ENCODE measurements at places on chromosomes 6 and 20. TPM values are rescaled to one million over a fixed set of nuclear protein-coding genes. Genes with fewer than 3 reads are reported as not detected.

DNA sequence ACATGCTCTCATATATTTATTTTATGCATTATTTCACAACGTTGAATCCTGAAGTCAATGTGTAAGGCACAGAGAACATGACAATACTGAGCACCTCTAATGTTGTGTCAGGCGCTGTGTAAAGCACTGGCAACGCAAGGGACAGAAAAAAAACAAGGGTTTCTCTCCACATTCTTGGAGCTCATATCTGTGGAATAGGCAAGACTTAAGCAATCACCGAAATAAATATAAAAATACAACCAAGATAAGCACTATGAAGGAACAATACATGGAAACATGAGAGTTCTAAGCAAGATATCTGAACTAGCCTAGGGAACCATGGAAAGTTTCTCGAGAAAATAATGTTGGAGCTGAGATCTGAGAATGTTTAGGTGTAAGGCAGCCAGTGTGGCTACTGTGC is 1.7 kb upstream of the DST start:
- no peak overlapping the region for H3K4me3 ChIP-seq
- H3K4me1 ChIP-seq, result no peaks in the 10 kb centered on the region
- H3K27ac ChIP-seq, result no peak overlapping the region

GRCh38 chr20:481167-481566 is 18.8 kb upstream of the TBC1D20 start:
- no peaks in the 10 kb centered on the region for H3K4me1 ChIP-seq
- no peaks in the 10 kb centered on the region for H3K27me3 ChIP-seq
- no peak overlapping the region for H3K27ac ChIP-seq
- peaks cover 4% of the 10 kb centered on the region for H3K36me3 ChIP-seq
- no peak overlapping the region for H3K4me3 ChIP-seq
- DNase-seq, result peak; percentile 17

The MEP1A gene
- total RNA-seq, result not detected

DNA sequence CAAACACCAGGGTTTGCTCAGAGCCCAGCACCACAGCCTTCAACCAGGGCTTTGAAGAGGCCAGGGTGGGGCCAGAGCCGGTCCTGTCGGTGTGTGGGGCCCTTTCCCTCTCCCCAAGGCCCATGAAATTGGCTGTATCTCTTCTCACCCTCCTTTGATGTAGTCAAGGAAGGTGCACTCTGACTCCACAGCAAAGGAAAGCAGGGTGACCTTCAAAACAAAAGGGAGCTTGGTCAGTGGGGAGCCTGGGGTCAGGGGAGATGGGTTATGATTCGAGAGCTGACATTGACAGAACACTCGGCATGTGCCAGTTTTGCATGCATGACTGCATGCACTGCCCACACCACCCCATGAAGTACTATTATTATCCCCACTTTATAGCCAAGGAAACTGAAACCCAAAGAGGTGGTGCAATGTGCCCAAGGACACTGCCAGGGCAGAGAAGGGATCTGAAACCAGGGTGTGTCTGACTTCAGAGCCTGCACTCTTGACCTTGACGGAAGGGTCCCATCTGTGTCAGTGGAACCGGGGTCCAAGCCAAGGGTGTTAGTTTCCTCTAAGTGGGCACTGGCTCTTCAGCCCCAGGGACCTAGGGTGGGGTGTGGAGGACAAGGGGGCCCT is 55.4 kb downstream of the RAB44 start:
- H3K4me3 ChIP-seq, result no peak overlapping the region
- no peaks in the 10 kb centered on the region for H3K27me3 ChIP-seq
- H3K36me3 ChIP-seq, result no peaks in the 10 kb centered on the region
- peaks cover 16% of the 10 kb centered on the region for H3K4me1 ChIP-seq
- DNase-seq, result no peak

- H3K27me3 ChIP-seq, result no peaks in the 10 kb centered on the region
- no peak overlapping the region for H3K27ac ChIP-seq
- no peaks in the 10 kb centered on the region for H3K4me1 ChIP-seq
- no peaks in the 10 kb centered on the region for H3K36me3 ChIP-seq
These were observed 54.9 kb upstream of the SMOC2 start for GRCh38 chr6:168385858-168386735.

DNA sequence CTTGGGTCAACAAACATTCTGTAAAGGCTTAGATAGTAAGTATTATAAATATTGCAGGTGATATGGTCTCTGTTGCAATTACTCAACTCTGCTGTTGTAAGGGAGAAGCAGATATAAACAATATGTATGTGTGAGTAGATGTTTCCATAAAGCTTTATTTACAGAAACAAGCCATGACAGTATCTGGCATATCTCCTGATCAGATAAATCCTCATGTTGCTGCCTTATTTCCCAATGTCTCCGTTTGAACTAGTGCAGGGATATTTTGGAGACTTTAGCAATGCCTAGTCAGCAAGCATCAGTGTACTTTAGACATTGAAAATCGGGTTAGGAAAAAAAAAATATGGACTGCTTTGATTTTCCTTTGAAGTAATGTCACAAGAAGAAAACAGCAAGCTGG is 96.1 kb downstream of the LAMA2 start:
- DNase-seq, result no peak
- no peak overlapping the region for H3K27ac ChIP-seq
- H3K4me1 ChIP-seq, result no peaks in the 10 kb centered on the region

GRCh38 chr6:1544603-1545002 is 65.1 kb upstream of the FOXC1 start:
- no peaks in the 10 kb centered on the region for H3K36me3 ChIP-seq
- no peak for DNase-seq
- no peak overlapping the region for H3K4me3 ChIP-seq

DNA sequence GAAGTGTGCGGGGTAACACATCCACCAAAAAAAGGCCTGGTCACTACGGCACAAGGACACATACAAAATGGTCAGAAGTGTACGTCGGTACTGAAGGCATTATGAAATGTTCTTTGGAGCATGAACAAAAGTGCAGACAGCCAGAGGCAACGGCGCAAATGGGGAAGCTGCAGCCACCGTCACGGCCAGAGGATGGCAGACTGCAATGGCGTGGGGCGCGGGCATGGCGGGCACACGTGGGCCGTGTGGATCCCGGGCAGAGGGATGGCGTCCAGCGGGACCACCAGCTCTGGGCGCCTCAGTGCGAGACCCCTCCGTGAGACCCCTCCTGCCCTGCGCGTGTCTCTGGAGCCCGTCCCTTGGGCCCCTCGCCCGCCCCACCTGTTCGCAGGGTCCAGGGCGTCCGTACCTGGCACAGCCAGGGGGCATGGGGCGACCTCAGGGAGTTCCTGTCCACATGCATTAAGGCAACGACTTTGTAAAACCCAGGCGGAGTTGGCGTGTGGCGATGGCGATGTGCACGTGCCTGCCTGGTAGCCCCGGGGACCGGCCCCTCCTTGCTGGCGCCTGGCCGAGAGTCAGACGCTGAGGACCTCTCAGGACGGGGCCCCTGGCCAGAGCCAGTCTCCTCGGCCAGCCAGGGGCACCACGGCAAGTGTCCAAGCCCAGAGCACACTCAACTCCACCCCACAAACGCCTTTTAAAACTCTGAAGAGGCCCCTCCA is 39.5 kb upstream of the CHRNA4 start:
- no peaks in the 10 kb centered on the region for H3K4me1 ChIP-seq
- no peak overlapping the region for H3K4me3 ChIP-seq
- no peak overlapping the region for H3K27ac ChIP-seq
- H3K27me3 ChIP-seq, result no peaks in the 10 kb centered on the region

DNA sequence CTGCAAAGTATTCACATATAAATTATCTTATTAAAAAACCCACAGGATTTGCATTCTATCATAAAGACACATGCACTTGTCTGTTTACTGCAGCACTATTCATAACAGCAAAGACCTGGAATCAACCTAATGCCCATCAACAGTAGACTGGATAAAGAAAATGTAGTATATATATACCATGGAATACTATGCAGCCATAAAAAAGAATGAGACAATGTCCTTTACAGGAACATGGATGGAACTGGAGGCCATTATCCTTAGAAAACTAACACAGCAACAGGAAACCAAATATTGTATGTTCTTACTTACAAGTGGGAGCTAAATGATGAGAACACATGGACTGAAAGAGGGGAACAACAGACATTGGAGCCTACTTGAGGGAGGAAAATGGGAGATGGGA is 97.0 kb downstream of the FAM217A start:
- no peaks in the 10 kb centered on the region for H3K27me3 ChIP-seq
- H3K4me1 ChIP-seq, result no peaks in the 10 kb centered on the region
- no peak for DNase-seq
- no peaks in the 10 kb centered on the region for H3K36me3 ChIP-seq
- no peak overlapping the region for H3K27ac ChIP-seq

DNA sequence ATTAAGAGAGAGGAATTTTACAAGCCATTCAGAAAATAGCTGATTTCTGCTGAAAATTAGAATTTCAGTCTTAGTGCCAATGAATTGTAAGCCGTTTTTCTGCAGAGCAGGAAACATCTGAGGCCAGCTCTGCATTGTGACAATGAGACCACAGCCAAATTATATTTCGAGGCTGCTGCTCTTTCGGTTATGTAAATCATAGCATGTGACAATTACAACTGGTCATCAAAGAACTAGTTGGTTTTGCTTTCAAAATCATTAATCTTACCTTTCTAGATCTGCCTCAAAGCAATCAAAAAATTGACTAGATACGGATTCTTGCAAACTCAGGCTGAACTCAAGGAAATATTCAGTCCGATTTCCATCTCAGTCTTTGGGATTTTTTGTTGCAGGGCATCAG is 33.4 kb upstream of the INSM1 start:
- H3K4me1 ChIP-seq, result no peaks in the 10 kb centered on the region
- no peaks in the 10 kb centered on the region for H3K27me3 ChIP-seq
- no peak overlapping the region for H3K27ac ChIP-seq
- no peak for DNase-seq
- no peak overlapping the region for H3K4me3 ChIP-seq

DNA sequence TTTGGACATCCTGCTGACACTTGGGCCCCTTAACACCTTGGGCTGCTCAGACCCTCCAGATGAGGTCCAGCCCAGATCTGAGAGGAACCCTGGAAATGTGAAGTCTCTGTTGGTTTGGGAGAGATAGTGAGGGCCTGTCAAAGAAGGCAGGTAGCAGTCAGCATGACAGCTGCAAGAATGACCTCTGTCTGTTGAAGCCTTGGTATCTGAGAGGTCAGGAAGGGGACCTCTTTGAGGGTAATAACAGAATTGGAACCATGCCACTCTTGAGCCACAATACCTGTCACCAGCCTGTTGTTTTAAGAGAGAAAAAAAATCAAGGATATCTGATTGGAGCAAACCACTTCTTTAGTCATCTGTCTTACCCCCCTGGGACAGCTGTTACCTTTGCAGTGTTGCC is 4.2 kb downstream of the SYS1 start:
- H3K27ac ChIP-seq, result peak overlapping the region; percentile 3
- peaks cover 46% of the 10 kb centered on the region for H3K36me3 ChIP-seq
- H3K4me1 ChIP-seq, result peaks cover 41% of the 10 kb centered on the region
- no peaks in the 10 kb centered on the region for H3K27me3 ChIP-seq

- DNase-seq, result no peak
- no peak overlapping the region for H3K4me3 ChIP-seq
- no peak overlapping the region for H3K27ac ChIP-seq
- no peaks in the 10 kb centered on the region for H3K27me3 ChIP-seq
- H3K4me1 ChIP-seq, result no peaks in the 10 kb centered on the region
These were observed 172.0 kb downstream of the SCP2D1 start for GRCh38 chr20:18985551-18985950.

GRCh38 chr6:145895802-145896201 is 68.4 kb downstream of the SHPRH start:
- no peak for DNase-seq
- H3K36me3 ChIP-seq, result no peaks in the 10 kb centered on the region
- no peak overlapping the region for H3K4me3 ChIP-seq
- no peaks in the 10 kb centered on the region for H3K27me3 ChIP-seq
- no peak overlapping the region for H3K27ac ChIP-seq
- no peaks in the 10 kb centered on the region for H3K4me1 ChIP-seq

The DPPA5 gene
- not detected for total RNA-seq

GRCh38 chr6:2978923-2979322 is 7.6 kb upstream of the SERPINB6 start:
- H3K4me3 ChIP-seq, result no peak overlapping the region
- H3K4me1 ChIP-seq, result peaks cover 7% of the 10 kb centered on the region
- H3K27me3 ChIP-seq, result no peaks in the 10 kb centered on the region
- no peak overlapping the region for H3K27ac ChIP-seq

- H3K36me3 ChIP-seq, result no peaks in the 10 kb centered on the region
- H3K4me3 ChIP-seq, result no peak overlapping the region
- H3K4me1 ChIP-seq, result no peaks in the 10 kb centered on the region
- H3K27ac ChIP-seq, result no peak overlapping the region
- no peaks in the 10 kb centered on the region for H3K27me3 ChIP-seq
These were observed 1.1 kb upstream of the PTK7 start for GRCh38 chr6:43074847-43075669.

DNA sequence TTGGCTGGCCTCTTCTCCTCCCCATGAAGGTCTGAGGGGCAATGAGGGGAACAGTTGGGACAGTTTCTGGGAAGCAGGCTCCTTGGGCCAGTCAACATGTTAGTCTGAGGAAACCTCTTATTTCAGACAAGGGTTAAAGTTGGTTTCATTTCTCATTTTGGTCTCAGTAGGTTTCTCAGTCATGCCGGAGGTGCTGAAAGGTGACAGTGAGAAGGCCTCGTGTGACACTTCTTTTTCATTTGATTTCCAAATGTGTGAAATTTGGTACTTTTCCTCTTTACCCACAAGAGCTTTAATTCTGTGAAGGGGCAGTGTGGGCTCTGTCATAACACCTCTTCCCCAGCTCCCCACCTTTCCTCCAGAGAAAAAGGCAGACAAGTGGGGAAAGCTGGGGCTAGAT is 7.5 kb upstream of the GLP1R start:
- no peaks in the 10 kb centered on the region for H3K27me3 ChIP-seq
- DNase-seq, result no peak
- H3K4me3 ChIP-seq, result no peak overlapping the region
- no peaks in the 10 kb centered on the region for H3K36me3 ChIP-seq
- no peaks in the 10 kb centered on the region for H3K4me1 ChIP-seq
- no peak overlapping the region for H3K27ac ChIP-seq

The AIF1 gene
- total RNA-seq, result 62.0 TPM

DNA sequence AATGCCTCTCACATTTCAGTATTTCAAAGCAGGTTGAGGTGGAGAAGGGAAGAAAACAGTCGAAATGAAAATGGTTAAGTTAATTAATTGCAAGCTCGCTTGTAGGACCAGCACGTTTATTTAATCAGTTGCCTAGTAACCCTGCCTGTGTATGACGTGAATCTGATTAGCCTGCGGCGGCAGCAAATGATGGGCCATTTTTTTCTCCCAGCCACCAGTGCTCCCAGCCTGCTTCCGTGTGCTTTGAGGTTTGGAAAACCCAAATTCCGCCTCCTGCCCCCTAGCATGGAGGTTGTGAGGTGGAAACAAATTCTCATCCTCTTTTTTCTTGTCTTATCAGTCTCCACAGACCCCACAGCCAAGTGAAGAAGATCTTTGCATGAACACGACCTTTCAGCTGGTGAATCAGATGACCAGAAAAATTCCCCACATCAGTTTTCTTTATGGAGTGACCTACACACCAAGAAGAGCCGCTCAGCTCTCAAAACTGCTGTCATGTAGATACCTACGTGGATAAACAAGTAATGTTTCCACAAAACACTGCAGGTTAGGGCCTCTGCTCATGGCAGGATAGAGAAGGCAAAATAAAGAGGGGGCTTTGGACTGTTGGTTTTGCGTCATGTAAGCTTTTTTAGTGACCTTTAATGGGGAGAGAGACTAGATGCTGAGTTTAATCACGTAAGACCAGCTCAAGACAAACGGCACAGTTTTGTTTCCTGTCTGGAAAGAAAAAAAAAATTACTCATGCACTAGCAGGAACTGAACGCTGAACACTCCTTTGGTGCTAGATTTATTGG is 572.9 kb upstream of the NOX3 start:
- H3K27ac ChIP-seq, result no peak overlapping the region
- no peaks in the 10 kb centered on the region for H3K27me3 ChIP-seq
- H3K36me3 ChIP-seq, result no peaks in the 10 kb centered on the region
- DNase-seq, result no peak
- H3K4me1 ChIP-seq, result no peaks in the 10 kb centered on the region
